Left forelimb (tissue), 1 donor: ENCODE measurements at places on chromosomes 5 and 9.

GRCh38 chr5:113742176-113742575 lies 228.7 kb downstream of the YTHDC2 start:
- no peak for DNase-seq

- no peak for DNase-seq
These were observed 320.2 kb downstream of the NFIB start for GRCh38 chr9:13993632-13994185.

DNA sequence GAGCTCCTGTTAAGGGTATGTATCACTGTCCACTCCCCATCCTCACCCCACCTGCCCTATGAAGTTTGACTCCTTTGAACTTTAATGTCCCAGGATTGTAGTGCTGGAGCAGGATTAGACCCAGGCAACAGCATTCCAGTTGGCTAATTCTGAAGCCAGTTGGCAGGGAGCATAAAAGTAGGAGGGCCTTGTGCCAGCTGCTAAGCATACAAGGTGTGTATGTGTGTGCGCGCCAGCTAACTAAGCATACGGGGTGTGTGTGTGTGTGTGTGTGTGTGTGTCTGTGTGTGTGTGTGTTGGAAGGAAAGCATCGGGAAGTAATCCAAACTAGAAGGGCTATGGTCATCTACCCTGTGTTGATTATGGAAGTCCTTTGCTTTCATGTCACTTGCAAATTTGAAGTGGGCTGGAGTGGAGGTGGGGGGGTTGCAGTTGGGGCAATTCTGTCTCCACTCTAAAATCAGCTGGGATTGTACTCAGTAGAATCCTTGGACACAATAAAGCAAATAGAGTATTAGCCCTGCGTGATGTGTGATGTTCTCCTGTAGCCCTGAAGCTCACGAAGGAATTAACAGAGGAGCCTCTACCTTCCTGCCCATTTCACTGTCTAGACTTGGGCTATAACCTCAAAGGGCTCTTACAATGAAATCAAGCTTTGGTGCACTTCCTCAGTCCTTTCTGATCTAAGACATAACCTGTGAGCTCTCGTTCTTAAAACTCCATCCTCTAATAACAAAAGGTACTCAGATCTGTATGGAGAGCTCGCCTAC lies 26.9 kb downstream of the HMGCR start:
- no peak for DNase-seq

- no peak for DNase-seq
These were observed 52.2 kb downstream of the GKAP1 start for GRCh38 chr9:83765376-83765775.

DNA sequence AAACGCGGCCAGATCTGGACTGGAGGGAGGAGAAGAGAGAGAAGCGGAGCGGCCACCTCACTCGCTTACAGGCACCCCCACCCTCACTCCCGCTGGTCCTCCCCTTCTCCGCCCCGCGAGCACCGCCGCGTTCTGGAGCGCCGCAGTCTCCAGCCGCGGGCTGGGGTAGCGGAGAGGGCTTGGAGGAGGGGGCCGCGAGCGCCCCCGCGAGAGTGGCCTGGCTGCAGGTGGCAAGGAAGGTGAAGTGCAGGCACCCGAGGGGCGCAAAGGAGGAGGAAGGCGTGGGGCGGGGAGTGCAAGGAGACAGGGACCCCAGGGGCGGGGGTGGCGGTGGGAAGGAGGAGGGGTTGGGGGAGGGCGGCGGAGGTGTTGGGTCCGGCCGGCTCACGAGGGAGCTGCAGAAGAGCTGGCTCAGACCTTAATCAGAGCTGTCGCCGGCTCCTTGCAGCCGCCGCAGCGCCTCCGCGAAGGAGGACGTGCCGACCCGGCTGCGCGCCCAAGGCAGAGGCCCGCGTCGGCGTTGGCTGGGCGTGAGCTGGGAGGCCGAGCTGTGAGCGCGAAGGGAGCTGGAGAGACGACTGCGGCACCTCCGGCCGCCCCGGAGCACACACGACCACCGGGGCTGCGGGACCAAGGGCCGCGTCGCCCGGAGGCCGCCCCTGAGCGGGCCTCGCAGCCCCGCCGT lies at the start of gene DMRT3:
DMRT3 (plus strand) TSS at position 398 of the 685 bp plus-strand sequence. CDS start 347 bp downstream, outside the sequence.
- no peak for DNase-seq

DNA sequence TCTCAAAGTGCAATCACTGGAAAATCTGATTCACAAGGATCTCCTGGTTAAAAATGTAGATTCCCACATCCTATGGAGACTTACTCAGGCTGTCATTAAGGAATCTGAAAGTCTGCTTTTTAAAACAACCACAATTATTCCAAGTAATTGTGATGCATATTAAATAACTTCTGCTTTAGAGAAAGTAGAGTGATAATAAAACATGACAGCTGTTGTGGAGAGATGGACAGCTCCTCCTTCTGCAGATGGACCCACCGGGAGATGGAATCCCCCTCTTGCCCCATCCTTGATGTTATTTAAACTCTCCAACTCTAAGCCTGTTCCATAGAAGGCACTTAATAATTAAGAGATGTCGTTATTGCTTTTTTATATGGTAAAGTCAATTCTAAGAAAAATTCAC lies 802.2 kb downstream of the CDH12 start:
- DNase-seq: no peak

GRCh38 chr9:97487861-97488260 lies 13.6 kb upstream of the TMOD1 start:
- no peak for DNase-seq

DNA sequence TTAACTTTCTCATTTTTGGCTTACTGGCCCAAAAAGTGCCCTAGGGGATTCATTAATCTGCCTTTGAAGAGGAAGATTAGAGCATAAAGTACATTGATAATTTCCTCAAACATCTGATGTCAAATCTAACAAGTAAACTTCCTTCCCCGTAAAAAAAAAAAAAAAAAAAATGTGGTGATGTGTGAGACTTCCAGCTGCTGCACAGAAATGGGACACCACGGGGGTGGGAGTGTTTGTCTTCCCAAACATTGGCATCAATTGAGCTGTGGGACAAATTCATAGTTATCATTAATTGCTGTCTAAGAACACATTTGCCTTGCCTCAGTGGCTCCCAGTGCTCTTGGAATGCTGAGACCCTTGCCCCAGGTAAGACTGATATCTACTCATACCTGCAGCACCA lies 149.6 kb downstream of the ADAMTS12 start:
- no peak for DNase-seq

- no peak for DNase-seq
These were observed 223.4 kb downstream of the PLK2 start for GRCh38 chr5:58236498-58236897.

DNA sequence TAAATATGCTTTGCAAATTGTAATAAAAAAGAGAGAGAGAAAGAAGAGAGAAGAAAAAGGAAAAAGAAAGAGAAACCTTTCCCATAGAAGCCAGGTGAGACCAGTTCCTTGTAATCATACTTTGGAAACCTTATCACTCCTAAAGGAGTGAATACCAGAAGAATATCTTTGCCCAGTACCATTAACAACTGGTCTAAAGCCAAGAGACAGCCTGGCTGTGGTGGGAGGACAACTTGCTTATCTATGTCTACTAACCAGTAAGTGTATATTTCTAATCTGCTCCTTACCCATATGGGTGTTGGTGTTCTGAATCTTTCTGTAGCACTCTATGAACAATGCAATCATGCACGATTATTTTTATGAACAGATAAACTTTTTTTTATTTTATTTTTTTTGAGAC lies 10.5 kb upstream of the TXN start:
- DNase-seq: no peak

DNA sequence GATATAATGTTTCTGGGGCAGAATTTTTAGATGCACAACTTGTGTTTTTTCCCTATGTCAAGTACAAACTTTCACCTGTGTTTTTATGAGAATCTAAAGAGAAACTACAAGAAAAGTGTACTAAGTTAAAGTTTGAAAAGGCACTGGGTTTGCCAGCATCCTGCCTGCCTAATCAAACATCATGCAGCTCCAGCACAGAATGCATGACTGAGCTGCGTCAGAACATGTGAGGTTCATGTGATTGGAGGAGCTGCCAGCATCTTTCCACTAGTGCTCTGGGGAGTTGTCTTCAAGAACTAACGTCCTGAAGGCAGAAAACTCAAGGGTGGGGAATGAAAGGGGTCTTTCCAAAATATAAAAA lies 46.1 kb upstream of the RIC1 start:
- no peak for DNase-seq

- no peak for DNase-seq
These were observed 2.1 kb downstream of the ZDHHC21 start for GRCh38 chr9:14690948-14691730.

DNA sequence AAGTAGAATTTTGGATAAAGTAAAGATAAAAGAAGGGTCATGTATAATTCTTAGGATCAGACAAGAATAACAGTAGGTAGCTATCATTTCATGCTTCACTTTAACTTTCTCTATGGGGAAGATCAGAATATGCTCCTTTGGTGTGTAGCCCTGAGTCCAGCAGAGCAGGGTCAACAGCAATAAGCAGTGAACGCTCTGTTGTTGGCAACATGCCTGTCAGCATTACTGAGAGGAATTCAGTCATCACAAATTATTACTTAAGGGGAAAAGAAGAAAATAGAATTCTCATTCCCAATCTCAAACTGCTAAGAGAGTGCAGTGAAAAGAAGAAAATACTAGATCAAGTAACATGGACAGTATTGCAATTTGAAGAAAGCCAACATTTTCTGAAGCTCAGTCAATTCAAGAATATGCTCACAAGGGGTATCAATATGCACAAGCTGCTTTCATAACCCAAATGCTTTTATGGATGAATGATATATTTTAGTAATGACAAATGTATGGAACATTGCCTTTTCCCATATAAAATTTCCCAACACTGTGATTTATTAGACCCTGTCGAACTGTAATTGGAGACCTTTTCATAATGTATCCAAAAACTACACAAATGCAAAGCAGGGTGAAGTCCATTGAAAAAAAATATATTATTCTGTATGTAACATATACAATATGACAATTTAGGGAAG lies 1359.4 kb downstream of the EFNA5 start:
- no peak for DNase-seq

DNA sequence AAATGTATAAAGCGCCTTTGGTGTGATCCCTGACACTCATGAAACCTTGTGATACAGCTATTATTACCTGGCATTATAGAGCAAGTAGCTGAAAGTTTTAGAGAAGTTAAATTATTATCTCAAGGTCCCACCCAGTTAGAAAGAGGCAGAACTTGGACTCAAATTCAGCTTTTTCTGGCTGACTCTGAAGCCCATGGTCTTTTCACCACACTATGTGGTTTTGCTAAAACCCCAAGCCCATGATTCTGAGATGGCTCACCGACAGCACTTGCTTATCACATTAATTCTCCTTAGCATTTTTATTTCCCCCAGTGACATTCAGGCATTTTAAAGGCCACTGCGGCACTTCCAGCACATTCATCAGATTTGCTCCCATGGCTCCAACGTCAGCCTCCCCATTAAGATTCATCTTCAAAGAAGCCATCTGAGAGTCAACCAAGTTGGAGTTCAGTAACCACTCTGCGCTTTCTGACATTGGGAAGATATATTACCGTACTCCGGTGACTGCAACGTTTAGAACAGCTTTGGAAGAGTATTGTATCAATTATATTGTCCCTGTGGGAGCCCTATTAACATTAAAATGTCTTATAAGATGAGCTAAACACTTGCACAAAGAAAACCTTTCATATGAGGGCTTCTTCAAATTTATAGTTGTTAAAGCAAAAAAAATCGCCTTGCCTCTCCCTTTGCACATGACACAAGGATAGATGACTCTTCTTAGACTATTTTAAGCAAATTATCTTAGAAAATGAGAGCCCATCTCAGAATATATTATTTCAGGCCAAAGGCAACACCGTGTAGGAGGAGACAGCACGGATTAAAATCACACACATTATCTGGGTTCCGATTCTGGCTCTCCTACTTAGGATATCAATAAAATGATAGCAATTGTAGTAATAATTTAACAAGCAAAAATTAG lies 638.1 kb downstream of the ACTL7B start:
- DNase-seq: no peak

DNA sequence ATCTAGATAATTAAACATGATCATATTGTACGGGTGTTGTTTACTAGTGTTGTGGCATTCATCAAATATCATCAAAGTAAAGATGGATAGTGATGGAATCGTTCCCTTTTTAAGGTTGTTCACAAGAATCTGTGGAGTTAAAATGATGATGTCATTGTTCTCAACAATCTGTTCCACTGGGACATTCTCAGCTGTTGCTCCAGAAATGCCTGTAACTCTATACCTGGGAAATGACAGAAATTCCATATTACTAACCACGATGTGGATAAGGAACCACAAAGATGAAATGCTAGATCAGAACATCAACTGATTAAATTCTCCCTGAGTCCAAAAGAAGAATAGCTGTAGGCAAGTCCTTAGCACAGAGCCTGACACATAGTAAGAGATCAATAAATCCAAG lies 38.0 kb downstream of the RIGI start:
- DNase-seq: no peak

GRCh38 chr9:37953206-37953774 lies 49.4 kb upstream of the SLC25A51 start:
- no peak for DNase-seq

GRCh38 chr5:151063142-151063989 lies 17.5 kb downstream of the TNIP1 start:
- no peak for DNase-seq

GRCh38 chr5:41794471-41794870 lies 75.8 kb downstream of the OXCT1 start:
- DNase-seq: no peak

GRCh38 chr5:34672196-34672595 lies 16.1 kb downstream of the RAI14 start:
- no peak for DNase-seq
